ENCODE measurements at places on chromosomes 7 and 10.

GRCh38 chr7:116449950-116450349 is 49.6 kb upstream of the CAV2 start:
- no peak for DNase-seq

DNA sequence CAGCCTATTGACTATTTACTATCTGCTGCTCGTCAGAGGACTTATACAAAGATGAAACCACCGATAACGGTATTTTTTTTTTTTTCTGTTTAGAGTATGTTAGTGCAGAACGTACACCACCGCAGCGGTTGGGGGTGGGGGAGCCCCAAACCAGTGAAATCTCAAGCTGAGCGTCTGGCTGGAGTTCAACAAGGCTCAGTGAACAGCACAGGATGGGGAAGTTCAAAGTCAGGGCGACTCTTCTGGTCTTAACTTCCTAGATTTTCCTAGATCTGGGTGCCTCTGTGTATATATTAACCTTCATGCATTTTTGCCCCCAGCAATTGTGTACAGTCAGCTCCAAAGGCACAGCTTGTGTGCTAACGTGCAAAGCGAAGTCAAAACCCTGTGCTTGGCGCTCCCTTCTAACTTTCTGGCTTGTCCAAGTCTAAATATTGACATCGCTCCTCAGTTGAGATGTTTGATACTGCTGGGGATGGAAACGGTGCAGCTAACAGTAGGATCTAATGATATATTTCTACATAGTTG is 1.1 kb downstream of the RHOBTB1 start:
- DNase-seq = no peak

- DNase-seq = no peak
These were observed 119.9 kb downstream of the SLC16A9 start for GRCh38 chr10:59589796-59590195.

GRCh38 chr10:16049782-16050181 is 189.5 kb upstream of the MINDY3 start:
- DNase-seq = no peak

GRCh38 chr7:92815412-92815811 is 21.0 kb downstream of the CDK6 start:
- DNase-seq = no peak

- DNase-seq = no peak
These were observed 61.2 kb downstream of the OAT start for GRCh38 chr10:124357561-124357885.

GRCh38 chr7:5050676-5051075 is 5.0 kb downstream of the RBAK start:
- no peak for DNase-seq

DNA sequence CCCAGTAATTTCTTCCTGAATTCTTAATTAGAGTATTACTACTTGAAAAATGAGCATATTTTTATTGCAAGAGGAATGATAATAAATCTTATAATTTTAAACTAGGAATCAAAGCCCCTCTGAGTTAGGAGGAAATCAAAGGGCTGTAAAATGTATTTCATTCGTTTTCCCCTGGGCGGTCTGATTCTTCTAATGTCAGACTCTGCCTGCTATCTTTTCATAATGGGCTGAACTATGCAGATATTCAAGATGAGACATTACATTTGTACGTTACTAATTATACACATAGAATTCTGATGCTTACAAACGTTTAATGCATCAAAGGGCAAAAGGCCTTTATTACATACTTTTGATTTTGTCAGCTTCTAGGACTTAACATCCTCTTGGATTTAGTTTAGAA is 16.0 kb upstream of the TRUB1 start:
- DNase-seq = no peak

DNA sequence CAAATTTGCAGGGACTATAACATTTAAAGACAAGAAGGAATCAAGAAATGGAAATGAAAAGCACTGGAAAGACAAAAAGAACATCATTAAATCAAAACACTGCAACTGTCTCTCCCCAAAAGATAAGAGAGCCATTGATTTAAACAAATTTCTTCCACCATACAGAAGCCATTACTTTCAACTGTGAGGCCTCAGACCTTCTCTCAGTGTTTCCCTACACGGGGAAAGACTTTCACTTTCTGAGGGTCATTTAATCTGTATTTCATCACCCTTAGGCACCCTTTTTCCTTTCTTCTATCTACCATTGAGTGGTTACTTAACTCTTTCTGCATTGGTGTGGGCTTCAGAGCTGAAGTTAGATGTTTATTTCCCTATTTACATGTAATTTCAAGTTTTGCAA is 47.5 kb downstream of the CCDC172 start:
- no peak for DNase-seq

DNA sequence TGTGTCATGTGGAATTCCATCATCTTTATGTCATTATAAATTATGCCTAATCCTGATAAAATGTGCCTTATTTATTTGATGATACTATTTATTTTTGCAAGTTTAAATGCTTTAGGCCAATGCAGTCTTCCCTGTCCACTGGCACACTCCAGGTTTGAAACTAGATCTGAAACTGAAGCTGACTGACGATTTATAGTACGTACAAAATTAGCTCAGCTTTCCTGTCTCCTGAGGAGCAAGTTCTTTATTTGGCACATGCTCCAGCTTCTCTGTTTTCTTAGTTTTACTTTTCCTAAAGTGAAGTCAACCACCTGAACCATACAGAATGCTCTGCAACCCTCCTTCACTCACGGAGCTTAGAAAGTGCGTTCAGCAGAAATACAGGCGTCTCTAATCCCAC is 164.1 kb downstream of the HECW1 start:
- no peak for DNase-seq

DNA sequence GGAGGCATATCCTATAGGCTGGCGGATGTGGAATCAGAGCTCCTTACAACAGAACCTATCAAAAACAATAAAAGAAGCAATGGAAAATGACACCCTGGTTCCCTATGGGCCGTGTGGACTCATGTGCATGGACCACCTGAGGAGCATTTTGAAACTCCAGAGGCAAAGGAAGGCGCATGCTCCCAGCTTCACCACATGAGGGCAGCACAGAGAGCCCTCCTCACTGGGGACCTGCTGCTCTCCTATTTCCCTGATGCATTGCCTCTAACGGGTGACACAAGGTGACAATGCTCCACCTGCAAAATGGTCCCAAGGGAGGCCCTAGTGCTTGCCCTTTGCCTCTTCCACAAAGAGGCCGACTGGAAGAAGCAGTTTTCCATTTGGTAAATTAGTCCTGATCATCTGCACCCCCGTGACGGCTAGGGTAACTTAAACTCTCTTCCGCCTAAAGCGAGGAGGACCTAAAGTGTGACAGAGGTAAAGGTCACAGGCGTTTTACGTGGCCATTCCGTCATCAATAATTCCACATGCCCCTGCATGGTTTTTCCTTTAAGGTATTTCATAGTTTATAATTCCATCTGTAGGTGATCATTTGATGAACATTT is 67.7 kb downstream of the GPAM start:
- DNase-seq = no peak

DNA sequence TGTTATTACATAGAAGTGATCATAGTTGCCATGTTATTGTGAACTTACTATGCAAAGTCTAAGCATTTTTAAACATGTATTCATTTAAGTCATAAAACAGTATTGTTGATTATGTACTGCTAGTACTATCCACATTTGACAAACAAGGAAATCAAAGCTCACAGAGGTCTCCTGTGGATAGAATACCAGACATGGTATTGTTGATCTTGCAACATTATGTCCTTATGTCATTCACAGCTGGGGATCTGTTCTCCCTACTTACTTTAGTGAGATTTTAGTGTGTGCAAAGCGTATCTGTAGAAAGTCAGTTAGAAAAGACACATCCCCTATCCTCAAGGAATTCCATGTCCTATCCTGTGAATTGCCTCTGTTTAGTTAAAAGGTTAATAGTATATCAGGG is 106.1 kb downstream of the SND1 start:
- no peak for DNase-seq

GRCh38 chr7:44819292-44819691 is 22.8 kb downstream of the PPIA start:
- no peak for DNase-seq

DNA sequence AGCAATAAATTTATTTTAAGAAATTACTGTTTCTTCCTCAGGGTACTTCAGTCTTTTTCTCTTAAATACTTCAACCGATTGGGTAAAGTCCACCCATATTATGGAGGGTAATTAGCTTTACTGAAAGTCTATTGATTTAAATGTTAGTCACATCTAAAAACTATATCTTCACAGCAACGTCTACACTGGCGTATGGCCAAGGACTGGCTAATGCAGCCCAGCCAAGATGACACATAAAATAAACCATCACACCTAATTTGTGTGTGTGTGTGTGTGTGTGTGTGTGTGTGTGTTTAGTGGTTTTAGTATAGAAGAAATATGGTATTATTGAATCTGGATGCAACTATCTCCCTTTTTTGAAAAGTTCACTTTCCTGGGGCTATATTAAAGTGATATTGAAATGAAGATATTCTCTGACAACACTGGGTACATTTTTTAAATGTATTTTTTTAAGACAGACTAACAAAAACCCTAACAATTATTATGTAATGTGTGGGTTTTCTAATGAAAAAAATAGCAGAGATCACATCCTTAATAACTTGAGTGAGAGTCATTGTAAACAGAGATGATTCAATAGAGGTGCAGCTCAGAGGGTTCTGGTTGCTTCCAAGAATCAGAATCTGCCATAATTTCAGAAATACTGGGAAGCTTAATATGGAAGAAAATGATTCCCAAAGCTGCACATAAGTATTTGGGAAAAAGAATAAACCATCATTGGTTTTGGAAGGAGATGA is 584.2 kb upstream of the MBL2 start:
- no peak for DNase-seq

DNA sequence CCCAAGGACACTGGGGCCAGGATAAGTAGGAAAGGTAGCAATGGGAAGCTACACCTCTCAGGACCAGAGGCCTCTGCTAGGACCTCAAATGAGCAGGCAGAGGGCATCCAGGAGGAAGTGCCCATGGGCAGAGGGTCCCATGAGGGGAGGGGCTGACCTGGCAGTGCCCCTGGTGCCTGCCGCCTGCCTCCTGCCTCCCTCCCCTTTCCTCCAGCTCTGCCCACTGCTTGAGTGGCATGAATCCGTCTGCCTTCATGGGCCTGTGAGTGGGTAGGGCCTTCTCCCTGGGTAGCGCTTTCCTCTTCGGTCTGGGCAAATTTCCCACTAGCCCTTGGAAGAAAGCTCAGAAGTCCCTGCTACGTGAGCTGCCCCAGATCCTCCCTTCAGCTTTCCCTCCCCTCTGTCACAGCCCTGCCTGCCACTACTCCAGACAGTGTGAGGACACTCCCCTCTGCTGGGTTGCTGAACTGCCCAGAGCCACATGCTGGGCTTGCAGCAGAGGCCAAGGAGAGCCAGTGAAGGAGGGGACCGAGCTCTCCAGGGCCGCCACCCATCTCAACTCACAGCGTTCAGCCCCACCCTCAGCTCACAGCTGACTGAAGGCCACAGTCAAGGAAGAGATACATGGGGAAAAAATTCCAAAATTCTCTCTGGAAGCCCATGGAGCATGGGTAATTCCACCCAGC is 141.4 kb downstream of the ARHGAP22 start:
- DNase-seq = no peak

GRCh38 chr10:74994854-74995253 is 116.6 kb upstream of the SAMD8 start:
- DNase-seq = no peak

DNA sequence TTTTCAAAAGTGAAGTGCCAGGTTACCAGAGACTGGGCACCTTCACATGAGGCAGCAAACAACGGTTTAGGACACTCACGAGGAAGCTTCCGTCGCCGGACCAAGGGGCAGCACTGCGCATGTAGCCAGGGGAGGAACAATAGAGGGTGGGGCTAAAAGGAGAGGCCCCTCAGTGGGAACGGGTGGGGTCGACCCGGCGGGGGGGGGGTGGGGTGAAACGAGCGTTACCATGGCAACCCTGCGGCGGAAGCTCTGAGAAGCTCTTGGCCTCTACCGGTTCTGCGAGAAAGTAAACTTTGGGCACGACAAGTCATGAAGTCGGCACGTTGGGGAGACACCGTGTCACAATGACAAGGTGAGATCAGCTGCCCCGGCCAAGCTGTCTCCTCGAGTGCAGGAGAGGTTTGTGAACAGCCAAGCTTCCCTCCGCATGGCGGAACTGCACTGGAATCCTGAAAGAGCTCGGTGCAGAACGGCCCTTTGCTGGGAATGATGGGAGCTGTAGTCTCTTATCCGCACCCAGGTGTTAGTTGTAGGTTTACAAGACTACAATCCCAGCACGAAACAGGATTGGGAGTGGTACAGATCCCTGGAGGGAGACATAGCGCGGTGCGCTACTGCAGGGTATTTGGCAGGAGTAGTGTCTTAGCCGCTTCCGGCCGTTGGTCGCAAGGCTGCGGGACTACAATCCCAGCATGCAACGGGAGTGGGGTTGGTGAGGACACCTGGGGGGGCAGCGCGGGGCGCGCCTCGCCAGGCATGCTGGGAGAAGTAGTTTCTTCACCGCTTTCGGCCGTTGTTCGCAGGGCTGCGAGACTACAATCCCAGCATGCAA is 72.8 kb upstream of the ZNF722 start:
- no peak for DNase-seq

GRCh38 chr7:15685358-15686294 is 857 bp downstream of the MEOX2 start:
- DNase-seq = no peak

DNA sequence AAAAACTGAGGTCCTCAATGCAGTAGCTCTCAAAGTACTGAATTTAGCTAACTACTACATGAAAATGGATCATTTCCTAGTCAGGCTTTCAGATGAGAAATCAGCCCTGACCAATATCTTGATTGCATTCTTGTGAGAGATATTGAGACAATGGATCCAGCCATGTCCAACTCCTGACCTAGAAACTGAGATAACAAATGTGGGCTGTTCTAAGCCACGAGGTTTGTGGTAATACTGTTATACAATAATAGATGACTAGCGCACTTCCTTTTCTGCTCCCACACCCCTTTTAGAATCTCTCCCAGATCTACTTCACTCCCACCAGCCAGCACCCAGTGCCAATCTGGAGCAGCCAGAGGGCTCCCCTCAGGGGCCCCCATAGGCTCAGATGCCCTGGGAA is 209.3 kb upstream of the KMT2E start:
- no peak for DNase-seq

DNA sequence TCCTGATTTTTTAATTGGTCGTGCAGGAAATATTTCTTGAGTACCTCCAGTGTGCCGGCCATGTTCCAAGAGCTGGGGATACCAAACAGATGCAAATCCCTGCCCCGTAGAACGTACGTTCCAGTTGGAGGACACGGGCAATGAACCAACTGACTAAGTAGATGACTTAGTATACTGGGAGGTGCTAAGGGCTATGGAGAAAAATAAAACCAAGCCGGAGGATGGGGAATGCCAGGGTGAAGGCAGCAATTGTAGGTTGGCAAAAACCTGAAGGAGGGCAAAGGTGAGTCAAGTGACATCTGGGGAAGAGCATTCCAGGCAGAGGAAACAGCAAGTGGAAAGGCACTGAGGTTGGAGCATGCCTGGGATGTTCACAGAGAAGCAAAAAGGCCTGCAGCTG is 6.8 kb upstream of the VSIR start:
- DNase-seq = no peak

GRCh38 chr10:58590924-58591323 is 78.3 kb downstream of the BICC1 start:
- no peak for DNase-seq

DNA sequence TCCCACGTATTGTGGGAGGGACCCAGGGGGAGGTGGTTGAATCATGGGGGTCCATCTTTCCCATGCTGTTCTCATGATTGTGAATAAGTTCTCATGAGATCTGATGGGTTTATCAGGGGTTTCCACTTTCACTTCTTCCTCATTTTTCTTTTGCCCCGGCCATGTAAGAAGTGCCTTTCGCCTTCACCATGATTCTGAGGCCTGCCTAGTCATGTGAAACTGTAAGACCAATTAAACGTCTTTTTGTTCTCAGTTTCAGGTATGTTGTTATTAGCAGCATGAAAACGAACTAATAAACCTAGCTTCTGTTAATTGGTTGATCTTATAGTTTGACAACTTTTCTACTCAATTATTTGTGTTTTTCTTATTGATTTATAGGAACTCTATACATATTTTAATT is 206.3 kb downstream of the NXPH1 start:
- DNase-seq = no peak
